ENCODE measurements at places on chromosomes 4 and X.
A peak's percentile ranks its signal among the peaks of the same experiment; 100 is the strongest.

DNA sequence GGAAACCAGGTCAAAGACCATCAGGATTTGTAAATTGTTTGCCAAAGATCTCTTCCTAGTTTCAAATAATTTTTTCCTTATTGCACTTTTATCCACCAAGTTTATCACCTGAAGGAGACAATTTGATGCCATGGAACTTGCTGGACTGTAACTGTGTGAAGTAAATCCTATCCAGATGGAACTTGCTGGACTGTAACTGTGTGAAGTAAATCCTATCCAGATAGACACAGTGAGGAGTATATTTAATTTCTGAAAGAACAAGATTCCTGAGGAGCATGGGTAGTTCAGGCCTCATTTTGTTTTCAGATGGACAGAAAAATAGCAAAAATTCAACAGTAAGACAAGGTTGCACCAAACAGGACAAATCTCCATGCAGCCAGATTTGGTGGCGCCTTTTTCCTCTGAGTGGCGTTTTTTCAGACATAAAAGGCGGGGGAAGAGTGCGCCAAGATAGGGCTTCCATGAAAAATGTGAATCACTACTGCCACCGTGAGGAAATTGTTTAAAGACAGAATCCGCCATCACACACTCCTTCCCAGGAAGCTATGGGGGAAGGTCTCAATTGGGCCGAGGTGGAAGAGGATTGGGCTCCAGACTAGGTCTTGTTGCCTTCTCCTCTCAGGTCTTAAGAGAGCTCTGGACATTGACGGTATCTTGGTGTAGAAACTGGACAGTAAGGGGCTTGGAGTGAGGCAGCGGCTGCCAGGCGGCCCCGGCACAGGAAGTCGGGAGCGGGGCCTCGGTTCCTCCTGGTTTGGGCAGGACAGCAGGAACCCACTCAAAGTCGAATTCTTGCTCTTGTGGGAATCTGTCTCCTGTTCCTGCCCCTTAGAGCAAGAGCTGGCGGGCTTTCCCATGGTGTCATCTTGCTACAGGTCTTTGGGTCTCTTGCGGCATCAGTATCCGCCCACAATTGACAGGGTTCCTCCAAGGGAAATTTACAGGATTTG lies 234.7 kb downstream of the OR13H1 start:
- DNase-seq, result no peak

DNA sequence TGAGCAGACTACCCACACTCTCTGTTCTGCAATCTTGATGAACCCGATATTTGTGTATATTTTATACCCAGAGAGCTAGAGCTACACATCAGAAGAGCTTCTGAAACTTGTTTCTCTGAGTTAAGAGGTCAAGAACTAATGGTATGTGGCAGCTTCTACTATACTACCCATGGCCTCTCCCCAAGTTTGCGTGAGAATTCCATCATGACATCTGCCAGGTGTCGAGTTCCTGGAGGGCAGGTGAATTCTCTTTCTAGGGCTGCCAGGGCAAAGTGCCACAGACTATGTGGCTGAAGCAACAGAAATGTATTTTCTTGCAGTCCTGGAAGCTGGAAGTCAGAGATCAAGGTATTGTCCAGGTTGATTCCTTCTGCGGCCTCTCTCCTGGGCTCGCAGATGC lies 4.4 kb downstream of the SORCS2 start:
- DNase-seq, result no peak

GRCh38 chrX:111005166-111005565 lies 90.8 kb upstream of the PAK3 start:
- no peak for DNase-seq

GRCh38 chr4:23333946-23334878 lies 555.6 kb downstream of the PPARGC1A start:
- DNase-seq, result peak; percentile 4

DNA sequence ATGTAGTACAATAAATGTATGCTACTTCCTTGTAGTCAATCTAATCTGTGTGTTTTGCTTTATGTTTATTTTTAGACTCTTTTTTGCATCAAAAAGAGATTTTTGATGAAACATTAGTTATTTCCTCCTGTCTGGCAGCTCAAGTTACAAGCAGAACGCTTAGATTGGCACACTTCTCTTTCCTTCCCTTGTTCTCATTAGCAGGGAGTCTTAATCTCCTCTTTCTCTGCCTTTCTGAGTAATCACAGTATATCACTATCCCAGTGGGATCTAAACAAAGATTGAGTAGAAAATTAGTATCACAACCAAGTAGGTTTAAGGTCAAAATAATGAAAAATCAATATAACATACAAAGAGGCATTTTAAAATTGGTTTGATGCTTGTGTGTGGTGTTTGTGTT lies 1192.6 kb downstream of the C4orf33 start:
- no peak for DNase-seq

DNA sequence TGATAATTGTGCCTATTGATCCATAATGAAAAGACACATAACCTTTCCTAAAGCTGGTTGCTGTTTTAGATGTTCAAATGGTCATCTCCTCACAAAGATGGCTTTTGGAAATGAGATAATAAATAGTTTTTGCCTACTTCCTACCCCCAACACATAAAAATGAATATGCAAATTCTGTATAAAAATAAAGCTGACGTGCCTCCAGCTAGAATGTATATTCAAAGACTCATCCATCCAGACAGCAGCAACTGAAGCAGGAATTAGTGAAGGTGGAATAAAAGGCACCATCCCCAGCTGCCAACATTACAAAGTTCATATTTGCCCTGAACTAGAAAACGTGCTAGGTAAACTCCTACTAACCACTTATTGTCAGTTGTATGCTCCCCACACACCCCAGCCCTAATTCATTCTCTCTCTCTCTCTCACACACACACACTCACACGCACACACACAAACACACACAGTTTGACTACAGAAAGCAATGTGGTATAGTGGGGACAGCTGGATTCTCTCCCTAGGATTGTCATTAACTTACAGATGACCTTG lies 53.6 kb downstream of the PCDH19 start:
- DNase-seq, result no peak

DNA sequence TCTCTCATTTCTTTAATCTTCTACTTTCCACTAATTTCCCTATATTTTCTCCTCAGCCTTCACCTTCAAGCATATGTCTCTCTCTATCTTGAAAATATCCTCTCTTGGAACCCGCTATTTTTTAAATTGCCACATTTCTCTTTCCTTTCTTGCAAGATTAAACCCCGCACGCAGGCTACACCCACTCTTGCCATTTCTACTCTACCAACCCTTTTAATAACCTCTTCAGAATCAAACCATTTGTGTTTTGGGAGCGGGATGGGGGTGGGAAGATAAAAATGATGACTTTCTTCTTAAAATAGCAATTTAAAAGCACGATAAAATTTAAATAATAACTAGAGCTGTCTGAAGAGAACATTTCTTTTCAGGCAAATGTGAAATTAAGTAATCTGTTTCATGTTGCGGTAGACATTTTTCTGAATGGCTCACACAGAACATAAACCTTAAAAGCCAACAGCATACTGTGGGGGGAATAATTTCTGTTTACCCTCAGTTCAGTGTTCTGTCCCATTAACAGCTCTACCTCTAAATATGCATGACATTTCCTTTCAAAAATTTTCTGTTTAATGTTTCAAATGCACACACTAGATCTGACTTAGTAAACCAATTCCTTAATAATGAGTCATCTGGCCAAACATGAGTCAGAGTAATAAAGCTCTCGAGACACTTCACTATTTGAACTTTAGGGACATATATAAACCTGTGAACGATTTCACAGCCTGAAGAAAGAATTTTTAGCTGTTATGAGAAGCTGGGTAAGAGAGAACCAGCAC lies 20.5 kb downstream of the ARSJ start:
- peak; percentile 94 for DNase-seq

DNA sequence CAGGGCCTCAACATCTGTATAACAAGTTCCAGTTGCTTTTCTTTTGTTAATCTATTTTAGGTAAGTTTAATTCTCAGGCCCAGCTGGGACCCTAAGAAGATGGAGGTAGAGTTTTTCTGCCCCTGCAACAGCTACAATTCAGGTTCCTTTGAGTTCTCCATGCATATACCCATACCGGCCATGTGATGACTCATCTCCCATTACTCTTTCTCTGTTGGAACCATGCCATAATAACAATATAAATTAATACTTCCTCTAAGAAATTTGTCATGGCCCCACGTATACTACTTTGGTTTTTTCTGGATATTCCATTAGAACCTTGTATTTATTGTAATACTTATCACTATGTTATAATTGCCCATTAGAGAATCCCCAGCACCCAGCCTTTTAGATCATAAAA lies 1.3 kb upstream of the INTU start:
- DNase-seq, result no peak

GRCh38 chr4:126701756-126702155 lies 931.0 kb upstream of the INTU start:
- peak; percentile 70 for DNase-seq

GRCh38 chr4:106315476-106315967 lies 487 bp downstream of the TBCK start:
- DNase-seq, result no peak

- DNase-seq, result no peak
These were observed 87.8 kb upstream of the BMPR1B start for GRCh38 chr4:94669672-94670664.

All from GM04503 (cell line).